ENCODE measurements at places on chromosomes 4 and X.

GRCh38 chr4:88216395-88216794 is 58.0 kb upstream of the ABCG2 start:
- DNase-seq, result no peak

DNA sequence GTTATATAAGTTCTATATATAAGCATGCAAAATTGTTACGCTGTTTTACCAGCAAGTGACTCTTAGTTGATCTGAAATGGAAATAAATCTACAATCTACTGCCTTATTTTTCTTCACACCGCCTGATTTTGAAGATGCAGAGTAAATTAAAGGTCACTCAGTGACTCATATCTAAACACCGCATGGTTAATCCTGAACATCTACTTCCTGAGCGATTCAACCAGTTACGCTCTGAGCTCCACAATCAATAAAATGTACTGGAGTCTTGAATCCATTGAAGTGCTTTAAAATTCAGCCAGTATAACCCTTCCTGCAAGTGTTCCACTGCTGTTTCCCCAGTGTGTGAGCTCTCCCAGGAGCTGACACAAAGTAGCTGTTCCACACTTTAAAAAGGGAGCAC is 192.8 kb downstream of the SLC7A11 start:
- no peak for DNase-seq

- no peak for DNase-seq
Measured at GRCh38 chr4:140839888-140840790, 84.0 kb upstream of the TBC1D9 start.

GRCh38 chrX:138026211-138026610 is 460.3 kb downstream of the ZIC3 start:
- no peak for DNase-seq

DNA sequence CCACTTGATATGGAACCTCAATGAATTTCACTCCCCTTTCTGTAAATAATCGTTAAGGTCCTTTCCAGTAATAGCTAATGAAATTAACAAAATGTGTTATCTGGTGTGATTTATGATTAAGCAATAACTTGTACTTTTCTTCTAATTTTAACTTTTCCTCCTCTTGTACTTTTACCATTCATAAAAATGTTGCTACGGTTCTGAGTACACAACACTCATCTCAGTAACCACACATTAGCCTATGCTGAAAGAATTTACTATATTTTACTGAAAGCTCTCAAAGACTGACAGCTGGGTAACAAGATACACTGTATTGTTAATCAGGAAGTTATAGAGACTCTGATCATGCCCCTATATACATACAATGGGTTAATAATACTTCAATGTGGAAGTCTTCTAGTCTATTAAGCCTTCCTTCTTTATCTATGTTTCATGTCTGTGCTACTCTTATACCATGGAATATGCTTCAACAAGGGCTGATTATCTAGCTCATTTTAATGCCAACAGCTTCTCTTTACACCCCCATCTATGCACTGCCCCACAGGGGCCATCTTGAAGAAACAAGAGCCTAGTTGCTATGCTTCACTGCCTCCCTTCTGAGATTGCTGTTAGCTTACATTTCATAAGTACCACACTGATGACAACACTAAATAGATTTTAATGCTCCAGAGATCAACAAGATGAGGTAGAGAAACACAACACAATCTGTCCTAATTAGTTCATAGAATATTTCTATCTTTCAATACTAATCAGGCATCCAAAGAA is 39.1 kb downstream of the LAMP2 start:
- no peak for DNase-seq

DNA sequence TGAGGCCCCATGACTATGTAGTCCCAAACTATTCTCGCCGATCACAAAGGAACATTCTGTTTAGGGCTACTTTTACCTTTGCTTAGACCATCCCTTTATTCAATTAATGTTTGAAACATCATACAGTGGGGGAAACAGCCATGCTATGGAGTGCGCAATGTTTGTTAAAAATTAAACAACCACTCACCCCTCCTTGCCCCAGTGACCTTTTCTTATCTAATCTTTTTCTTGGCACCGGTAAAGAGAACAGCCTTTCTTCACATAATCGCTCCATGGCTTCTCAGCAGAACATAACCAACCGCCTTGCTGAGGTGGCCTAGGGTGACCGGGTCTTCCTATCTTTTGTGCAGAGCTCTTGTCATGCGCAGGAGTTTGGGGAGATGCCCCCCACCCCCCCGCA is 152.6 kb downstream of the VCX3A start:
- DNase-seq, result no peak

Data from stimulated activated CD4-positive, alpha-beta T cell treated with anti-CD3 and anti-CD28 coated beads, Interleukin-1b, Interleukin-23, amount 100 ng/mL, for 4 hours (primary cell).